Stomach (tissue), 19 donors: ENCODE measurements at places on chromosomes 7 and 10. TPM values are rescaled to one million over a fixed set of nuclear protein-coding genes. Genes with fewer than 3 reads are reported as not detected.
A peak's percentile ranks its signal among the peaks of the same experiment; 100 is the strongest.

XRCC2 gene
- 1.8 TPM for total RNA-seq

- no peak overlapping the region for H3K27ac ChIP-seq
- no peaks in the 10 kb centered on the region for H3K4me1 ChIP-seq
- H3K36me3 ChIP-seq = no peaks in the 10 kb centered on the region
- no peak overlapping the region for H3K4me3 ChIP-seq
- H3K27me3 ChIP-seq = no peaks in the 10 kb centered on the region
These were observed 307.8 kb upstream of the TPK1 start for GRCh38 chr7:145143685-145144084.

DNA sequence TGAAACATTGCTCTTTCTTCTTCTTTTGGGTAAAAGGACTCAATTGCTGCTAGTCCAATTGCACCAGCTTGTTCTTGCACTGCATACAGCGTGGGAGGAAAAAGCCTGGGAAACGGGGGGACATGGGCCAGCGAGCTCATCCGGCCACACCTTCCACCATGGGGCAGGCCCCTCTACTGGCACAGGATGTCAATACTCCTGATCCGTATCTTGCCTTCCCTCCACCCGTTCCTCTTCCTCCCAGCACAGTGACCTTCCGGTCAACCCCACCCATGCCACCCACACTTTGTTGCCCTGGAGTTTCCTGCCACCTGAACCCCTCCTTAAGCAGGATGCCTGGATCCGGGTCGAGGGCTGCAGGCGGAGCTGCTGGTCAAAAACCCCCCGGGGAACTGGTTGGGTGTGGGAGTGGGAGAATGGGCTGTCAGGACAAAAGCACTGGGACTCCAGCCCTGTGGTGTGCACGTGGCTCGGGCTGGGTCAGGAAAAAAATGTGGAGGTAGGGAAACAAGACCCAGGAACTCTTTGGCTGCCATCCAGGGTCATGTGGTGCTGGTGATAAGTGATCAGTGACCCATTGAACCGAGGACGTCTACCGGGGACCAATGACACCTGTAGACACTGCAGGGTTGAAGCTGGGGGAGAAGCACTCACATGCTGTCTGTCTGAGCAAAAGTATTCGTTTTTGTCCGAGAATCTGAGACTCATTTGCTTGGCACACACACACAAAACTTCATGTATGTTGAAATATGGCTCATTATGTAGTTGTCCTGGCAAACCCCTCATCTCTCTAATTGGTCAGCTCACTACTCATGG lies 8.1 kb downstream of the IL2RA start:
- peaks cover 44% of the 10 kb centered on the region for H3K4me1 ChIP-seq
- DNase-seq = peak; percentile 52
- no peaks in the 10 kb centered on the region for H3K27me3 ChIP-seq
- H3K36me3 ChIP-seq = no peaks in the 10 kb centered on the region
- H3K4me3 ChIP-seq = no peak overlapping the region

- no peaks in the 10 kb centered on the region for H3K4me1 ChIP-seq
- DNase-seq = peak; percentile 6
- H3K4me3 ChIP-seq = no peak overlapping the region
- no peaks in the 10 kb centered on the region for H3K27me3 ChIP-seq
- no peaks in the 10 kb centered on the region for H3K36me3 ChIP-seq
These were observed 479.6 kb downstream of the GATA3 start for GRCh38 chr10:8534096-8534495.

GRCh38 chr10:132746801-132747625 lies 38.9 kb downstream of the NKX6-2 start:
- no peaks in the 10 kb centered on the region for H3K4me1 ChIP-seq
- no peak overlapping the region for H3K27ac ChIP-seq
- H3K27me3 ChIP-seq = no peaks in the 10 kb centered on the region

GRCh38 chr7:155545348-155545747 lies 1.0 kb downstream of the CNPY1 start:
- H3K27ac ChIP-seq = no peak overlapping the region
- H3K4me3 ChIP-seq = no peak overlapping the region
- no peaks in the 10 kb centered on the region for H3K36me3 ChIP-seq
- H3K27me3 ChIP-seq = no peaks in the 10 kb centered on the region
- no peaks in the 10 kb centered on the region for H3K4me1 ChIP-seq
